GM20000 (cell line): ENCODE measurements at places on chromosomes 4 and X.

- no peak for DNase-seq
These were observed 261.7 kb upstream of the FAM241A start for GRCh38 chr4:111883557-111883999.

- DNase-seq = peak; percentile 17
These were observed 52.7 kb upstream of the BCOR start for GRCh38 chrX:40150503-40150902.

- DNase-seq = no peak
These were observed 39.4 kb upstream of the NDP start for GRCh38 chrX:44012484-44013096.

DNA sequence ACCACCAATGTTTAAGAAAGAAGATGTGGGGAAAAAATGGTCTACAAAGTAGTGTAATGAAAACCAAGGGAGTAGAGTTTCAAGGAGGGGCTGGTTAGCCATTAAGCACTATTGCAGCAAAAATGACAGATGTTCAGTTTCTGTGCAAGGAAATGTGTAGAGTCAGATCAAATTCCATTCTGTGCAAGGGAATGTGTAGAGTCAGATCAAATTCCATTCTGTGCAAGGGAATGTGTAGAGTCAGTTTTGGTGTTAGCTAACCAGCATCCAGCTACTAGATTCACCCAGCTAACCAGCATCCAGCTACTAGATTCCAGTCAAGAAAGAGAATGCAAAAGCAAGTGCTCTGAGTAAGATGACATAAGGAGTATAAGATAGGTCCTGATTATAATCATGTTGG lies 208.8 kb downstream of the COX18 start:
- no peak for DNase-seq

DNA sequence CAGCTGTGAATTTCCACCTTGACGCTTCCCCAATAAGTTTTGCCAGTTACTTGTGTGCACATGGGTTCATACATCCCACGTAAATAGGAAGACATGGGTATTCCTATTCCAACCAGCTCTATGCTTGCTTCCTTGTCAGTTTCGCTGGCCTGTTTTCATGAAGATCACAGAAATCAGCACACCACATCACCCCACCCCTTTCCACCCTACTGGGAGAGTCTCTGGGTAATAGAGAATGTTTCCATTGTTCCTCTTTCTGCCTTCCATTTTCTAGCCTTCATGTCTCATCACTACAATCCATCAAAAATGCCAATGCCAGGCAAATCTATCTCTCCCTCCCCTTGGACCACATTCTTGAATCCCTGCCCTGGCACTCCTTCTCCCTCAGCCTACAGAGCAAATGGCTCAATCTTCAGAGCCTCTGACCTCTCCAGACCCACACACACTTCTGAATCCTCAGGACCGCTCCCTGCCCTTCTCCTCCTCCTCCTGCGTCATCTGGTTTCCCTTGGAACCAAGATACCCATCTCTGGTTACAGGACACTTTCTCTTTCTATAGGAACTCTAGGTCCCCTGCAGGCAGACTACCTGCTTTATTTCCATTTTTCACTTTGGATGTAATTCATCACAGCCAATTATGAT lies 323.3 kb downstream of the DHX15 start:
- DNase-seq = no peak

DNA sequence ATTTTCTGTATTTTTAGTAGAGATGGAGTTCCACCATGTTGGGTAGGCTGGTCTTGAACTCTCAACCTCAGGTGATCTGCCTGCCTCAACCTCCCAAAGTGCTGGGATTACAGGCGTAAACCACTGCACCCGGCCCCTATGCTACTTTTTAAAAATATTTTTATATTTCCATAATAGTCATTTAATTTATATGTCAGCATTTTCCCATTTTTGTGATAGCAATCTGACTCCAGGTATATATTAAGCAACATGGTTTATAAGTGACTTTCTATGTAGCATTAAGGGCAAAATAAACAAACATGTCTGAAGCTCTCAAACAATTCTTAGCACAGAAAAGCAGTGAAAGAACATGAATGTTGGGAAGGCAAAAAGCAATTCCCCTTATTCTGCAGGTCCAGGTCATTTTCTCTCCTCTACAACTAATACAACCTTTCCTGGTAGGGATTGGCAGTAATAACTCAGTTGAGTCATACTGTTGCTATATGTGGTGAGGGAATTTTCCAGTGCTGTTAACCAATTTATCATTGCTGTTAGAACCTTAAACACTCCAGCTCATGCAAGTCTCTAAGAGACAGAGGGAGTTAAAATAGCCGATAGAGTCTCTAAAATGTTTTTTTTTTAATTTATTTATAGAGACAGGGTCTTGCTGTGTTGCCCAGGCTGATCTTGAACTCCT lies 24.0 kb downstream of the SMIM14 start:
- no peak for DNase-seq

GRCh38 chr4:47482326-47482725 lies 2.7 kb upstream of the ATP10D start:
- DNase-seq = no peak

DNA sequence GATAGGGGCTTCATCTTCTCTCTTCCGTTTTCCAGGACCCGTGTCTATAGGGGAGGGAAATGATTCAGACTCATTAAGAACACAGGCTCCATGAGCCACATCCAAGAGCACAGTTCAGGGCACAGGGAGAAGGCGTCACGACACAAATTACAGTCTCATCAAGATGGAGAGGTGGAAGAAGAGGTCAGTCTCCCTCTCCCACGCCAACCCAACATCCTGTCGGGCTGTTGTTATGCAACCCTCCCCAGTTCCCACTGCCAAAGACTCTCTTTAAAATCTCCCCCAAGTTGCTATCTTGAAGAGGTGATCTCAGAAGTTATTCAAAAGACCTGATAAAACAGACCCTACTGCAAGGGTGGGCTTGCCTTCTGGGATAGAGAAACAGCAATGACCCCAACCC lies 12.6 kb downstream of the ZMYM3 start:
- no peak for DNase-seq

DNA sequence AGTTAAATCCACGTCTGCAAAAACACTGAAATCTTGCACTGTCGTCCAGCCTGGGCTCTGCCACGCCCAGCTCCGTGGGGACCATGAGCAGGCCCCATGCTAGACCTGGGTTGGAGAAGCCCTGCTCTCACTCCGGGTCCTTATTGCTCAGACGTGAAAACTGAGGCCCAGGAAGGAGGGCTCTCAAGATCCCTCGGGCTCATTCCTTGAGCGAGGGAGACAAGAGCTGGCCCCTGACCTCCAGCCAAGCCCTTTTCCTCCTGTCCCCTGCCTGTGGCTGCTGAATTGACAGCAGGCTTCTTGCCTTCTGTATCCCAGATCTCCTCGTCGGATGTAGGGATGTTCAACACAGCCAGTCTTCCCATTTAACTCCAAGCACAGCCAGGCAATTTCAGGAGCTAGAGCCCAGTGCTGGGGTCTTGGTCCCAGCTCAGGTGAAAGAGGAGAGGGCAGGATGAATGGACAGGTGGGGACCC lies 109.5 kb downstream of the CPZ start:
- no peak for DNase-seq

- no peak for DNase-seq
These were observed 349.5 kb downstream of the ZIC3 start for GRCh38 chrX:137915466-137915865.

GRCh38 chr4:158588285-158588684 lies 66.6 kb downstream of the RXFP1 start:
- no peak for DNase-seq

DNA sequence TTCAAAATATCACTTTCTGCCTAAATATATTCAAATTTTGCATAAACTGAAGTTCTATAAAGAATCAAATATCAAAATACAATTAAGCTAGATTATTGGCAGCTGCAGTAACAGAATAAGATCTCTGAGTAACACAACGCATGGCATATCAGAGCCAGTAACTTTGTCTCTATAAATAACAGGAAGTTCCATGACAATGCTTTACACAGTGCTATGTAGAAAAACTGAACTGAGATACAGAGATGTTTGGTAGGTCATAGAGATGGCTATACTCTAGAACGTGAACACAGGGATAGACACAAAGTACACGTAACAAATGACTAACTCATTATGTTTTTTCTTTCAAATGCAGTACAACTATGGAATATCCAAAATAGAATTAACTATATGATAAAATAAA lies 18.2 kb downstream of the UBE2D3 start:
- DNase-seq = no peak

DNA sequence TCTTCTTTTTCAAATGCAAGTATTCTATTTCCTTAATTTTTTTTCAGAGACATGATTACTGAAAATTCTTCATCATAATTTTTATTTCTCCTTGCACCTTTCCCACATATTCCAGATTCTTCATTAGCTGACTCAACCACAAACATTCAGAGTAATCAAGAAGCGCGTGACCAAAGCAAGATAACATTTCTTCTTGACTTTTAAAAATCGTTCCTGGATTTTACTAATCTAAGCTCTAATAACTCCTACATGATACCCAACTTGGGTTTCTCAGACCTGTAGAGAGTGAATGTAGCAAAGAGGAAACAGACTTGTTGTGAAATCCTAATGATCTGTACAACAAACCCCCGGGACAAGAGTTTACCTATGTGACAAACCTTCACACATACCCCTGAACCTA lies 615.0 kb downstream of the TMA16 start:
- no peak for DNase-seq

- DNase-seq = no peak
These were observed 1.5 kb downstream of the HPRT1 start for GRCh38 chrX:134461437-134461836.

- no peak for DNase-seq
These were observed 225.5 kb upstream of the JADE1 start for GRCh38 chr4:128583753-128584712.

DNA sequence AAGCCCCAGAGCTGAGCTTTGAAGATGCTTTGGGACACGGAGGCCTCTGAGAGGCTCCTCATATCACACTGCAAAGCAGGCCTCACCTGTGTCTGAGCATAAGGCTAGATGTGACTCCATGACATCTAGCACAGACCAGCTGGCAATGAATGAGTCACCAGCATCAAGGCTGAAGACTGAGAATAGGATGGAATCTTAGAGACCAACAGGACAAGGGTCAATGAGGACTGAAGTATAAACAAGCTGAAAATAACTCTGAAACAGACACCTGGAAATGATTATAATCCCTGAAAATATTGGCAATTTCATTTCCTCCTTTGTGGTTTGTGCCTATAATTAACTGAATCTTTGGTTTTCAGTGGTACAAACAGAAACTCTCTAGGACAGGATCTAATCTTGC lies 87.1 kb upstream of the PRPS1 start:
- DNase-seq = no peak

DNA sequence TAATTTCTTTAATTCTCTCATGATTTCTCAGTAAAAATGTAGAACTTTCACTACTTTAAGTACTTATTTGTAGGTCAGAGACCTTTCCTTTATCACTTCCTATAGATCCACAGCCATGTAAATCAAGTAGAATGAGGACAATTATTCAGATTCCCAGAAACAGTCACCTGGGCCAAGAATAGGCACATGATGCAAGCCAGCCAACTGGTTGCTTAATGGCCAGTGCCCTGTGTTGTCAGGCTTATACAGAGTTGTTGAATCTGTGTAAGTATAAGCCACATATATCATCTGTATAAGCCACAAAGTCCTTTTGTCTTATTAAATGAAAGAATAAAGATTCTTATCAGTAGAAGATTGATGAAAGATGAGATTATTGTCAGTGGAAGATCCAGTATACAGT lies 5.2 kb downstream of the BANK1 start:
- DNase-seq = no peak

GRCh38 chr4:94941706-94942105 lies 184.0 kb downstream of the BMPR1B start:
- no peak for DNase-seq

GRCh38 chr4:100576570-100576969 lies 58.7 kb upstream of the EMCN start:
- no peak for DNase-seq
